ENCODE measurements at places on chromosomes 3 and 15. TPM values are rescaled to one million over a fixed set of nuclear protein-coding genes. Genes with fewer than 3 reads are reported as not detected.

DNA sequence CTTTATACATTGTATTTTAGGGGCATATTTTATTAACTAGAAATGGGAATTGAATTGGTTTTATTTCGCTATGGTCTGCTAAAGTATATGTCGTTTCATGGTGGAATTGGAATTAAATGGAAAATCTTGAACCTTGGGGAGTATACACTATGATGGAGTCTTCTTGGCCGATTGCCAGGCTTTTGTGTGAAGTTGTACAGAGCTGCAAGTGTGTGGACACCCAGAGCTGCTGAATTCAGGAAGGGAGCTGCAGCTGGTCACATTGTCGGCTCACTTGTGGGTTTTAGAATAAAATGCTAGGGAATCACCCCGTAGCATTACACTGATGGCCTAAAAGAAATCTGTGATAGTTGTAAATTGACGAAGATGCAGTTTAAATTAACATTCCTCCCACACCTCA lies 35.1 kb downstream of the USP3 start:
- no peak for DNase-seq
- H3K27ac ChIP-seq = no peak overlapping the region
- H3K4me3 ChIP-seq = no peak overlapping the region

DNA sequence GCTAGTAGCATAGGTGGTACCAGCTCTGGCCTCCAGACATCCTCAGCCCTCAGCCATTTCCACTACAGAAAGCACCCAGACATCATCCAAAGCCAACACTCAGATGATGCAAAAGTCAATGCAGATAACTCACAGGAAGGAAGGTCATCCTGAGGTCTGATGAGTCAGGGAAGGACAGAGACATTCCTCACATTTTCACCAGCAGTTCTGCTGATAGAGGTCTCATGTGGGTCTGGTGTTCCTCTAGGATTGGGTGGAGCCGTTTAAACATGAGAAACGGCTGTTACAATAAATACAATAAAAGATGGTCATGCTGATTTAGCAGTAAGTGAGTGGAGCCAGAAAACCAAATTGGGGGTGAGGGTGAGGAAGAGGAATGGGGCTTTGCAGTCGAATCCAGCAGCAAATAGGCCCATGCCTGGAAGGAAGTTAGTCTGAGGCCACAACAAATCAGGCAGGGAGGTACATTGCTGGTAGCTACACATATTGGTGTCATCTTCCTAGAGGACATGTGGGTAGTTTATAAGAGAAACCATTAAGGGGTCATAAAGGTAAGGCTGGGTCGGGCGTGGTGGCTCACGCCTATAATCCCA lies 33.3 kb upstream of the FLNB start:
- H3K27ac ChIP-seq = 0 out of 2 replicates have a peak overlapping the region, but pooled peaks have one; percentile 26
- no peaks in the 10 kb centered on the region for H3K36me3 ChIP-seq
- peak; percentile 44 for DNase-seq
- 0 out of 2 replicates have a peak, but pooled peaks cover 6% of the 10 kb centered on the region for H3K4me1 ChIP-seq
- H3K4me3 ChIP-seq = no peak overlapping the region

DNA sequence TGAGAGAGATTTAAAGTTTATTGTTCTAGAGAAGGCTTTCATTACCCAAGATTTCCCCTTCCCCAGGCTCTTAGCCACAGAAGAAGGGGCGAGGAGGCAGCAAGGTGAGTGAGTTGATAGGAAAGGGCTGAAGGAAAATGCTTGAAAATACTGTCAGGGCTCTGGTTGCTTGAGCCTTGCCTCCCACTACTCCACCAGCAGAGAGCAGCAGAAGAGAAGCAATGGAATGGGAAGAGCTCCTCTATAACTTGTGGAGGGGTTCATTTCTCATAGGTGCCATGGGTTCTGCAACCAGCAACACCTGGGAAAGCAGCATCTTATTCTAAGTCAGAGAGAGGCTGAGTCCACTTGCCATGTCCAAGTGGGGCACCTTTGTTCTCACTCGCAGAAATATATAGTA lies 184.0 kb upstream of the CNTN6 start:
- H3K27me3 ChIP-seq = peaks cover 19% of the 10 kb centered on the region
- H3K27ac ChIP-seq = no peak overlapping the region
- H3K36me3 ChIP-seq = no peaks in the 10 kb centered on the region

SLC2A2 gene
- not detected for total RNA-seq

DNA sequence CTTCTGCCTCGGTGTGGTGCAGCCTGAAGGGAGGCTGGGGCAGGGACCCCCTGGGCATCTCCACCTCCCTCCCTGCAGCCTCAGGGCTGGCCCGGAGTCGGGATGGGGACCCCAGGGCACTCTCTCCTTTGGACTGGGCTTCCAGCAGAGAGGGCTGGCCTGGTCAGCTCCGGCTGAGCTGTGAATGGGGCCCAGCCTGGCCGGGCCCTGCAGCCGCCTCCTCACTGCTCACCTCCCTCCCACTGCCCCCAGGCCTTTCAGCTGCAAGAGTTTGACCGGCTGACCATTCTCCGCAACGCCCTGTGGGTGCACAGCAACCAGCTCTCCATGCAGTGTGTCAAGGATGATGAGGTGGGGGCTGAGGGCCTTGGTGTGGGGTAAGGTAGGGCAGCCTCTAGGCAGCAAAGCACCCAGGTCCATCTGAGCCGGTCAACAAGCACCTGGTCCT lies 36.0 kb downstream of the PSTPIP1 start:
- H3K36me3 ChIP-seq = no peaks in the 10 kb centered on the region
- H3K4me1 ChIP-seq = no peaks in the 10 kb centered on the region
- H3K4me3 ChIP-seq = no peak overlapping the region
- no peak overlapping the region for H3K27ac ChIP-seq

- peaks cover 33% of the 10 kb centered on the region for H3K27me3 ChIP-seq
- peaks cover 3% of the 10 kb centered on the region for H3K4me1 ChIP-seq
- H3K27ac ChIP-seq = no peak overlapping the region
- H3K4me3 ChIP-seq = no peak overlapping the region
- no peaks in the 10 kb centered on the region for H3K36me3 ChIP-seq
Measured at GRCh38 chr3:45800611-45801010, 4.3 kb upstream of the SLC6A20 start.

GRCh38 chr3:27533261-27533607 lies 49.0 kb upstream of the SLC4A7 start:
- peak overlapping the region; percentile 6 for H3K4me3 ChIP-seq
- H3K36me3 ChIP-seq = no peaks in the 10 kb centered on the region
- peaks cover 26% of the 10 kb centered on the region for H3K4me1 ChIP-seq
- DNase-seq = peak; percentile 46

- peaks cover 11% of the 10 kb centered on the region for H3K4me1 ChIP-seq
- H3K27ac ChIP-seq = no peak overlapping the region
- H3K27me3 ChIP-seq = no peaks in the 10 kb centered on the region
- no peak overlapping the region for H3K4me3 ChIP-seq
Measured at GRCh38 chr15:38217191-38217595, 35.4 kb upstream of the SPRED1 start.

- DNase-seq = no peak
- H3K27me3 ChIP-seq = no peaks in the 10 kb centered on the region
- H3K36me3 ChIP-seq = no peaks in the 10 kb centered on the region
- no peak overlapping the region for H3K4me3 ChIP-seq
- H3K27ac ChIP-seq = no peak overlapping the region
- peaks cover 2% of the 10 kb centered on the region for H3K4me1 ChIP-seq
Measured at GRCh38 chr3:117286488-117286887, 576.9 kb downstream of the TUSC7 start.

DNA sequence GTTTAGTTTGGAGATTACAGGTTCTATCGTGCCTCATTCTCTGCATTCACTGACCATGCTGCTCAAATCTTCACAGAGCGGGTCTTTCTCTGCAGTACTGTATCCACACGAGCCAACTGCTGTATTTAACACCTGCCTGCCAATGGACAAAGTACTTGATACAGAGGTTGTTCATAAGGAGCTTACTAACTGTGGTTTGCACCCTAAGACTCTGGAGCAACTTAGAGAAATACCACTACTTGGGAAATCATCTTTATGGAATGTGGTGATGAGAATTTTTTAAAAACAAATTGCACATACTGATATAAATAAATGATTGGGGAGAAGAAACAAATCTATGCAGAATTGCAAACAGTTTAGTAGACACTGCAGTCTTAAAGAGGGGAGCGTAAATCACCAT lies 90.0 kb downstream of the PPP2R3A start:
- H3K4me1 ChIP-seq = no peaks in the 10 kb centered on the region
- no peak for DNase-seq
- no peak overlapping the region for H3K27ac ChIP-seq
- no peak overlapping the region for H3K4me3 ChIP-seq

DNA sequence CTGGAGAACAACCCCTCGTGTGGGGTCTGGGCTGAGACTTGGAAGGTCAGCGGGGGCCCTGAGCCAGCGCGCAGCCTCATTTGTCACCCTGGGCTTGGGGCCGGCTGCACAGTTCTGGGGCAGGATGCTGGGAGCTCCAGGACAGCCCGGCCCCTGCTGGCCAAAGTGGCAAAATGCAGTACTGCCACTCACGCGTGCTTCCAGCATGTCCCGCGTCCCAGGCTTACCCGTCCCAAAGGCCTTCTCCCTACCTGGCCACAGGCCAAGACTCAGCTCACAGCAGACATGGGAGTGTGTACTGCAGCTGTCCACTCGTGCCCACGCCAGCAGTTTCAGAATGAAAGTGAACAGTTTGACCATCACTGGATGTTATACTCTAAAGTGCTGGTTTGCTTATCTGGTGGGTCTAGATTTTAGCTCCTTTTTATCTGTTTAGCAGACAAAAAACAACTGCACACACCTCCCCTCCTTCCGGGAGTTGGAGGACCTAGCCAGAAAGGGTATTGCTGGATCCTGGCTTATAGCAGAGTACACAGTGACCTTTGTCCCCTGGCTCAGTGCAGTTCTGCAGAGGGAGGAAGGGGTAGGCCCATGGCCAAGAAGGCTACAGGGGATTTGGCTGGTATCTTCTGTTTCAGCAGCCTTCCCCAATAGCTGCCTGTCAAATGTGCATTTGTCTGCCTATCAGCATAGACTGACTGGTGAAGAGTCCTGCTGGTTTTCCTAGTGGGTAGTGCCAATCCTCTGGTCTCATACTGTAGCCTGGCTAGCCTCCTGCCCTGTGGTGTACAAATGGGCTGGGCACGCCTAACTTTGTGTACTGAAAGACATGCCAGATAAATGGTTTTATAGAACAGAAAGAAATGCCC lies 23.2 kb upstream of the IP6K2 start:
- H3K4me3 ChIP-seq = no peak overlapping the region
- H3K27ac ChIP-seq = no peak overlapping the region

GRCh38 chr15:29773000-29773399 lies 49.3 kb downstream of the TJP1 start:
- no peaks in the 10 kb centered on the region for H3K36me3 ChIP-seq
- peaks cover 20% of the 10 kb centered on the region for H3K4me1 ChIP-seq
- DNase-seq = no peak
- H3K4me3 ChIP-seq = no peak overlapping the region
- H3K27ac ChIP-seq = no peak overlapping the region

- DNase-seq = no peak
- H3K27me3 ChIP-seq = no peaks in the 10 kb centered on the region
- no peaks in the 10 kb centered on the region for H3K4me1 ChIP-seq
- H3K36me3 ChIP-seq = peaks cover 37% of the 10 kb centered on the region
Measured at GRCh38 chr15:65470866-65471265, 46.6 kb downstream of the DPP8 start.

DNA sequence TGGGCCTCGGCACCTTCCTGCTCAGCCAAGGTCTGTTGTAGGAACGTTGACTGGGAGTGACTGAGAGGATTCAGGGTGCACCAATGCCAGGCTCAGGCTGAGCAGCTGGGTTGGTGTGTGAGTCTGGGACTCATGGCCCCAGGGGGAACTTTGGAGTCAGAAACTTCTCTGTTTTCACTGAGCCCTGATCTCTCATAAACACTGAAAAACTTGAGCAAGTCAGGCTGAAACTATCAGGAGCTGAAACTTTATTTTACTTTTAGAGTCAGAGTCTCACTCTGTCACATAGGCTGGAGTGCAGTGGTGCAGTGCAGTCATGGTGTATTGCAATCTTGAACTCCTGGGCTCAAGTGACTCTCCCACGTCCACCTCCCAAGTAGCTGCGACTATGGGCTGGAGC lies 3.0 kb downstream of the TRAK1 start:
- no peaks in the 10 kb centered on the region for H3K27me3 ChIP-seq
- H3K4me1 ChIP-seq = peaks cover 22% of the 10 kb centered on the region
- no peak for DNase-seq
- H3K4me3 ChIP-seq = no peak overlapping the region
- H3K36me3 ChIP-seq = no peaks in the 10 kb centered on the region

ADCY5 gene
- 10.2 TPM for total RNA-seq

TJP1 gene
- 116 TPM for total RNA-seq

GRCh38 chr3:184186184-184186901 lies at the start of gene ABCF3:
Gene ABCF3 (plus strand): TSS chr3:184186199. CDS start chr3:184186208, 9 bp downstream.
- H3K36me3 ChIP-seq = peaks cover 30% of the 10 kb centered on the region
- peaks cover 14% of the 10 kb centered on the region for H3K4me1 ChIP-seq
- H3K27me3 ChIP-seq = no peaks in the 10 kb centered on the region
- H3K27ac ChIP-seq = peak within 1 kb of the TSS; percentile 91
- DNase-seq = no peak

CELSR3 gene
- 33.3 TPM for total RNA-seq

SAMD7 gene
- not detected for total RNA-seq

- no peaks in the 10 kb centered on the region for H3K36me3 ChIP-seq
- no peaks in the 10 kb centered on the region for H3K27me3 ChIP-seq
- DNase-seq = peak; percentile 36
- H3K27ac ChIP-seq = no peak overlapping the region
- H3K4me3 ChIP-seq = no peak overlapping the region
- no peaks in the 10 kb centered on the region for H3K4me1 ChIP-seq
Measured at GRCh38 chr3:184399410-184399809, 19.6 kb downstream of the CHRD start.

DNA sequence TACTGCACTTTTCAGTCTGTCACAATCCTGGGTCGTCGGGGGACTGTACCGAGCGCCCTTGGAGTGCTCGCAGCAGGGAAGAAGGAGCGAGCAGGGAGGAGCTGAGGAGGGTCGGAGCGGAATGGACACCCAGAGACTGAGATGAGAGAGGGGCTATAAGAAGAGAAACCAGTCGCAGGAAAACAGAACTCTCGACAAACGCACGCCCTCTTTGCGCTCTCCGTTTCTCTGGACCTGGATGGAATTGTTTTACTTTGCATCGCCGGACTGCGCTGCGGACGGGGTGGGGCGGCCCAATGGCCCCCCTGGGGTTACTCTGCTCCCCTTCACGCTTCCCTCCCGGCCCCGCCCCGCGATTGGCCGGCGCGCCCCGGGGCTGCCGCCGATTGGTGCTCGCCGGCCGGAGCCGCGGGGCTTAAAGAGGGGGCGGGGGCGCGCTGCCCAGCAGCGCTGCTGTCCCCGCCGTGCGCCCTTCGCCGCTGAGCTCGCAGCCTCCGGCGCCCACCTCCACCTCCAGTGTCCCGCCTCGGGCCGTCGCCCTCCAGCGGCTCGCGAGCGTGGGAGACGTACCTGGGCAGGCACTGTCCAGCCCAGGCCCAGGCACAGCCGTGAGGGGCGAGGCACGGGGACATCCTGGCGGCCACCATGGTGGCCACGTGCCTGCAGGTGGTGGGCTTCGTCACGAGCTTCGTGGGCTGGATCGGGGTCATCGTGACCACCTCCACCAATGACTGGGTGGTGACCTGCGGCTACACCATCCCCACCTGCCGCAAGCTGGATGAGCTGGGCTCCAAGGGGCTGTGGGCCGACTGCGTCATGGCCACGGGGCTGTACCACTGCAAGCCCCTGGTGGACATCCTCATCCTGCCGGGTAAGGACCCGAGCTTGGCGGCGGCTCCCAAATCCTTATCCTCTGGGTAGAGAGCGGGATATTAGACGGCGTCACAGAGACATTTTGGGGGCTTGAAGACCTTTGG lies at the start of gene CLDN11:
TSS of gene CLDN11 (plus strand) at position 447 of the 977 bp plus-strand sequence. CDS start at position 646, 199 bp downstream.
- H3K4me3 ChIP-seq = peak within 1 kb of the TSS; percentile 65
- peaks cover 27% of the 10 kb centered on the region for H3K4me1 ChIP-seq
- H3K36me3 ChIP-seq = no peaks in the 10 kb centered on the region

SCN11A gene
- 0.14 TPM for total RNA-seq

CFAP161 gene
- not detected for total RNA-seq

GMPPB gene
- total RNA-seq = 29.4 TPM

Measured in GM23338 (cell line).